Astrocyte (in vitro differentiated cells and primary cell): ENCODE measurements at places on chromosomes 4 and X. TPM values are rescaled to one million over a fixed set of nuclear protein-coding genes. Genes with fewer than 3 reads are reported as not detected.

GRCh38 chr4:951594-952468 is 19.6 kb downstream of the TMEM175 start:
- no peak overlapping the region for H3K4me3 ChIP-seq
- no peaks in the 10 kb centered on the region for H3K4me1 ChIP-seq

Gene DCAF4L1
- 0.20 and 0.29 TPM in 2 replicates for total RNA-seq

GRCh38 chr4:87405211-87405820 is 14.3 kb upstream of the HSD17B11 start:
- H3K36me3 ChIP-seq, result no peaks in the 10 kb centered on the region
- H3K27ac ChIP-seq, result no peak overlapping the region
- H3K4me3 ChIP-seq, result no peak overlapping the region
- H3K4me1 ChIP-seq, result no peaks in the 10 kb centered on the region

DNA sequence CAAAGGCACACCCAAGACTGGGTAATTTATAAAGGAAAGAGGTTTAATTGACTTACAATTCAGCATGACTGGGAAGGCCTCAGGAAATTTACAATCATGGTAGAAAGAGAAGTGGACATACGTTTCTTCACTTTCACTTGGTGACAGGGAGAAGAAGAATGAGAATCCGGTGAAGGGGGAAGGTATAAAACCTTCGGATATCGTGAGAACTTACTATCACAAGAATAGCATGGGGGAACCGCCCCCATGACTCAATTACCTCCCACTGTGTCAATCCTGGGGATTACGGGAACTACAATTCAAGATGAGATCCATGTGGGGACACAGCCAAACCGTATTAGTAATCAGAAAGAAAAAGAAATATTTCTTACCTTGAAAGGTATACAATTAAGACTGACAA is 782.9 kb upstream of the HS3ST1 start:
- H3K4me1 ChIP-seq, result no peaks in the 10 kb centered on the region
- H3K27ac ChIP-seq, result no peak overlapping the region
- DNase-seq, result no peak
- H3K27me3 ChIP-seq, result no peaks in the 10 kb centered on the region

DNA sequence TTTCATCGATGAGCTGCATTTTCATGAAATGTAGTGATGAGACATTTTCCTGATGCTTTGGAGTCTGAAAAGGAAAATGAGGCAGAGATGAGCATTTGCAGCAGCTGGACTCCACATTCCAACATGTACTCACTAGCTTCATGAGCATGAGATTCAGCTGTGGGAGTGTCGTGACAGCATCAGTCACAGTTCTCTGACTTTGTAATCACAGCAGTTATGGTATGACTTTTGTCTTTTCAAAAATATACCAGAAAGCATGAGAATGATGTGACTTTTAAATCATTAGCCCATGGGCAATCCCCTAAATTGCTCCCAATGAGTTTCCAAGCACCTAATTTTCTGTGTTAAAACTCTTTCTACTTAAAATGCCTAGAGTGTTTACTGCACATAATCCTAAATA is 18.3 kb upstream of the MSL3 start:
- no peaks in the 10 kb centered on the region for H3K36me3 ChIP-seq
- no peaks in the 10 kb centered on the region for H3K27me3 ChIP-seq
- no peak for DNase-seq
- no peak overlapping the region for H3K27ac ChIP-seq
- no peaks in the 10 kb centered on the region for H3K4me1 ChIP-seq
- no peak overlapping the region for H3K4me3 ChIP-seq

Gene GBA3
- total RNA-seq, result not detected in 2 replicates

Gene POU4F2
- total RNA-seq, result not detected in 2 replicates

Gene NUDT11
- total RNA-seq, result 9.9 and 12.7 TPM in 2 replicates
